ENCODE measurements at places on chromosomes 7 and 10. TPM values are rescaled to one million over a fixed set of nuclear protein-coding genes. Genes with fewer than 3 reads are reported as not detected.

DNA sequence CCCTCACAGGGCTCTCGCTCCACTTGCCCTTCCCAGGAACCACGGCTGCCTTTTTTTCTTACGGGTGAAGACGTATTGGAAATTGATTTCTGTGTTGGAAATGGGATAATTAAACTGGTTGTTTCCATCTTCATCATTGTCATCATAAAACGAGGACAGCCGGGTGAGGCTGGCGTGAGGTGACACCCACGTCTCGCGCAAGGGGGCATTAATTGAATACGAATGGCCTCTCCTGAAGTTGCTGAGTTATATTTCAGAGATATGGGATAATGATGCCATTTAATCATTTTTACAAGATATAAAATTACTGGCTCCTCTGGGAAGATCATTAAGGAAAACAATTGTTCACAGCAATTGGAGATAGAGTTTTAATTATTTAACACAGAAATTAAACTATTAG, 18.3 kb upstream of the NKX6-2 start:
- H3K4me3 ChIP-seq = no peak overlapping the region
- DNase-seq = no peak
- H3K36me3 ChIP-seq = no peaks in the 10 kb centered on the region

- no peaks in the 10 kb centered on the region for H3K36me3 ChIP-seq
- no peaks in the 10 kb centered on the region for H3K27me3 ChIP-seq
- no peaks in the 10 kb centered on the region for H3K4me1 ChIP-seq
- H3K4me3 ChIP-seq = no peak overlapping the region
- no peak for DNase-seq
Measured at GRCh38 chr10:7291487-7292270, 119.2 kb downstream of the SFMBT2 start.

Gene GPER1
- total RNA-seq = not detected

GRCh38 chr10:4512671-4513240, 313.3 kb upstream of the AKR1E2 start:
- H3K27ac ChIP-seq = no peak overlapping the region
- H3K4me1 ChIP-seq = no peaks in the 10 kb centered on the region
- no peaks in the 10 kb centered on the region for H3K36me3 ChIP-seq
- H3K4me3 ChIP-seq = no peak overlapping the region

DNA sequence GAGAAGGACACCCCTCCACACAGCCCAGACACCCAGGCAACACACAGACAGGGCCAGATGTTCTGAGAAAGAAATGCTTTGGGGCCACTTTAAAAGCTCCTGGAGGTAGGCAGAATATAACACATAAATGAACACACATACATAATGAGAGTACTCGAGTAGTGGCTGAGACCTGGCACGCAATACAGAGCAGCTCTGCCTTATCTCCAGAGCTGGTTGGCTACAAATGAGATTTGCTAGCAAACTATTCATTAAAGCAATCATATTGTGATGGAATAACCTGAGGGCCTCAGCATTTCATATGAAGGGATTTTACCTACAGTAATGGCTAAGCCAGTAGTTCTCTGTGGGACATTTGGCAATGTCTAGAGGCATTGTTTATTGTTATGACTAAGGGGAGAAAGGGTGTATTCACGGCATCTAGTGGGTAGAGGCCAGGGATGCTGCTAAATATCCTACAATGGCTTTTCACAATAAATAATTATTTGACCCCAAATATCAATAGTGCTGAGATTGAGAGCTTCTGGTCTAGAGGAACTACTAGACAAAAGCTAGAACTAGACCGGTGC, 5.5 kb upstream of the IMPDH1 start:
- DNase-seq = no peak
- no peaks in the 10 kb centered on the region for H3K36me3 ChIP-seq
- H3K27me3 ChIP-seq = no peaks in the 10 kb centered on the region
- H3K4me1 ChIP-seq = peaks cover 3% of the 10 kb centered on the region
- no peak overlapping the region for H3K4me3 ChIP-seq

- H3K36me3 ChIP-seq = no peaks in the 10 kb centered on the region
- H3K27me3 ChIP-seq = no peaks in the 10 kb centered on the region
- no peaks in the 10 kb centered on the region for H3K4me1 ChIP-seq
- DNase-seq = no peak
Measured at GRCh38 chr7:22426463-22427094, 69.6 kb upstream of the RAPGEF5 start.

GRCh38 chr7:91302794-91303193, 38.6 kb downstream of the FZD1 start:
- H3K27ac ChIP-seq = no peak overlapping the region
- no peaks in the 10 kb centered on the region for H3K4me1 ChIP-seq
- no peak for DNase-seq
- H3K27me3 ChIP-seq = no peaks in the 10 kb centered on the region

Gene ZNF365
- total RNA-seq = 1.6 TPM

DNA sequence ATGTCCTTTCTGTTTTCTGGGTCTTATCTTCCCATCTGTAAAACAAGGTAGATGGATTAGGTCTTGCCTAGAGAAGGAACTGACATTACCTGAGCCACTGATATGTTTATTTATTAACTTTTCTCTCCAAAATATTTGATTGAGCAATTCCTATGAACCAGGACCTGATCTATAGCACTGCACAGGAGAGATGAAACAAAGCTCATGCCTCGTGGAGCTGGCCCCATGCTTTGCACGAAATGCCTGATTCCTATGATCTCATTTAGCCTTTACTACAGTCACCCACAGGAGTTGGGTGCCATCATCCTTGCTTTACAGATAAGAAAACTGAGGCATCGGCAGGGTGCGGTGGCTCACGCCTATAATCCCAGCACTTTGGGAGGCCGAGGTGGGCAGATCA, 48.2 kb upstream of the ZMIZ1 start:
- DNase-seq = no peak
- H3K4me3 ChIP-seq = no peak overlapping the region
- H3K4me1 ChIP-seq = peaks cover 39% of the 10 kb centered on the region
- no peak overlapping the region for H3K27ac ChIP-seq
- no peaks in the 10 kb centered on the region for H3K27me3 ChIP-seq

DNA sequence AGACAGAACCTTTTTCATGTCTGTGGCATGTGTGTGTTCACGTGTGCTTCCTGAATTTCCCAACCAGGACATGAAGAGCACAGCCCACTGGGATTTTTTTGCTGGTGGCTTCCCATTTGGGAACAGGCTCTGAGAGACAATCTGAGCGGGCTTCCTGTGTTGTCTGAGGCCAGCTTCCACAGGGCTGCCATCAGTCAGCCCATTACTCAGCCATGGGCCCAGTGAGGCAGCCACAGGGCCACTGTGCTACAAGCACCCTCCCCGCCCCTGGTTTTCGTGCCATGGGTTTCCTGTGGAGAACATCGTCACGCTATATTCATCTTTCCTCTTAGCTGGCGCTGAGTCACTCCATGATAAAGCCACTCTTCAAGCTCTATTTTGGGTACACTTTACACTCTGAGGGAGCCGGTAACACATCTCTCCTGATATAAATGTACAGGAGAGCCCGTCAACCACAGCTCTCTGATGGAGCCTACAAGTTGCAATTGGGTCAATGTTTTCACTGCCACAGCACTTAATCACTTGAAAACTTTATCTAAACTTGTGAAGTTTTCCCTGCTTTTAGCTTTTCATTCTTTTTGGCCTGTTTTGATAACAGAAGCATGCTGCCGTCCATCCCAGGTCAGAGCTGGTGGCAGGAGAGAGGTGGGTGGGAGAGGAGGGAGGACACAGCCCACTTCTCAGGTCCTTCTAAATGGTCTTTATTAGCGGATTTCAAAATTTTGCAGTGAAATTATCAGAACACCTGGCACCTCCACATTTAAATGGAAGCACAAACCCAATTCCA, 96.9 kb downstream of the HIPK2 start:
- H3K36me3 ChIP-seq = no peaks in the 10 kb centered on the region
- no peaks in the 10 kb centered on the region for H3K27me3 ChIP-seq
- peak overlapping the region; percentile 75 for H3K27ac ChIP-seq
- H3K4me3 ChIP-seq = no peak overlapping the region
- H3K4me1 ChIP-seq = peaks cover 57% of the 10 kb centered on the region

- no peaks in the 10 kb centered on the region for H3K27me3 ChIP-seq
- no peak overlapping the region for H3K4me3 ChIP-seq
- DNase-seq = peak; percentile 5
- no peak overlapping the region for H3K27ac ChIP-seq
- no peaks in the 10 kb centered on the region for H3K4me1 ChIP-seq
Measured at GRCh38 chr10:120005207-120006201, 113.0 kb downstream of the SEC23IP start.

DNA sequence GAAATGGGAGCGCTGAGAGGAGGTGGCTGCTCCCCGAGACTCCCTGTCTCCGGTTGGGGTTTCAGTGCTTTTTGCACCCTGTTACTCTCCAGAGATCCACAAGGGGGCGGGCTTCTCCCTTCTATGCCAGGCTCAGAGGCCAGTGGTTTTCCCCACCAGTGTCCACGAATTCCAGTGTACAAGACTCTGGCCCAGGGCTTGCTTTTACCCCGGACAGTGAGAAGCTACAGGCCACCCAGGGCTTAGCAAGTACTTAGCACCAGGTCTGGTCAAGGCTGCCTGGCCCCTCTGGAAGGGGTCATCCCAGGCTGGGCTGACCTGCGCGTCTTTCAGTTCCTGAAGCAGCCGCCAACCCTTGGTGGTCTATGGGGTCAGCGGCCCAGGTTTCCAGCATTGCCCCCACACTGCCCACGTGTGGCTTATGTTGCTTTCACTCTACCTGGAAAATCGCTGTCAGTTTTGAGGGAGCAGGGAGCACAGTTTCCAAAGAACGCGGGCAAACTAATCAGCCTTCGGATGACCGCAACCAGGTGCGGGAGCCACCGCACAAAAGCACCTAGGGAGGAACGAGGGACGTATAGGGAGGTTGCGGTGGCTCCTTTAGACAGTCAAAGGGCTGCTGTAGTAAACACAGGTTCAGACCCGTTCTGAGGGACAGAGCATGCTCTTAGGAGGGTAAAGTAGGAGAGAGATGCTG, 6.8 kb downstream of the CYP26A1 start:
- H3K36me3 ChIP-seq = no peaks in the 10 kb centered on the region
- DNase-seq = peak; percentile 50
- H3K4me3 ChIP-seq = no peak overlapping the region
- no peak overlapping the region for H3K27ac ChIP-seq

GRCh38 chr7:116554911-116555310, 30.1 kb downstream of the CAV1 start:
- H3K27ac ChIP-seq = no peak overlapping the region
- no peak for DNase-seq
- H3K4me3 ChIP-seq = no peak overlapping the region
- no peaks in the 10 kb centered on the region for H3K36me3 ChIP-seq
- no peaks in the 10 kb centered on the region for H3K4me1 ChIP-seq

DNA sequence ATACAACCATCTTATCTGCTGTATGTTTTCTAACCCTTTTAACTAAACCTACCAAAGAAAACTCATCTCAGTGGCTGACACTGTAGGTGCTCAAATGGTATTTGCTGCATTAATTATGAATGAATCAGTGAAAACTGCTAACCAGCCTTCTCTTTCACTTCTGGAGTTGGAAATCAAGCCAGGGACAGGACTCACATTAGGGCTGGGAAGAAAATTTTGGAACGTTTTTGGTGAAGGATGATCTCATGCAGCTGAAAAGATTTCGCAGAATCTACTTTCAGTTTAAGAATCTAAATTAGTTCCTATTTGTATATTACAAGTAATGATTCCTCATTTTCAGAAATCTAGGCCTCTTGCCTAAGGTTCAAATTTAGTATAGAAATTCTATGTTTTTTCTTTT, 12.9 kb downstream of the MTPN start:
- DNase-seq = no peak
- no peaks in the 10 kb centered on the region for H3K36me3 ChIP-seq
- no peak overlapping the region for H3K4me3 ChIP-seq

DNA sequence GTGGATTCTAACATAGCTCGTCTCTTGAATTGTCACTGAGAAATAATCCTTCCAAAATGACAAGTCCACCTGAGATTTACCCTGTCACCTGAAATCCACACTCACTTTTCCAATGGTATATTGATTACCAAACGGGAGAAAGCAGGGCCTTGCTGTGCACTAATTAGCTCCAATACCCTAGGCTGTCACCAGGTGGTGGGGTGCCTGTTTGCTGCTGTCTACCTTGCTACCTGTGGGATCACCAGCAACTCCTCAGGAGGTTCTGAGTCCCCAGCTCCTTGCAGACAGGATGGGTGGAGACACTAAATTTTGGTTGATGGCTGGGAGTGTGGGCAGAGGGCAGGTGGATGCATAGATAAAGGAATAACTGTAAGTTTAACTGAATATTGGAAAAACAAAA, 237.2 kb upstream of the ZNF32 start:
- H3K4me1 ChIP-seq = no peaks in the 10 kb centered on the region
- H3K27ac ChIP-seq = no peak overlapping the region
- no peaks in the 10 kb centered on the region for H3K36me3 ChIP-seq
- no peak overlapping the region for H3K4me3 ChIP-seq
- peak; percentile 55 for DNase-seq
- H3K27me3 ChIP-seq = no peaks in the 10 kb centered on the region

DNA sequence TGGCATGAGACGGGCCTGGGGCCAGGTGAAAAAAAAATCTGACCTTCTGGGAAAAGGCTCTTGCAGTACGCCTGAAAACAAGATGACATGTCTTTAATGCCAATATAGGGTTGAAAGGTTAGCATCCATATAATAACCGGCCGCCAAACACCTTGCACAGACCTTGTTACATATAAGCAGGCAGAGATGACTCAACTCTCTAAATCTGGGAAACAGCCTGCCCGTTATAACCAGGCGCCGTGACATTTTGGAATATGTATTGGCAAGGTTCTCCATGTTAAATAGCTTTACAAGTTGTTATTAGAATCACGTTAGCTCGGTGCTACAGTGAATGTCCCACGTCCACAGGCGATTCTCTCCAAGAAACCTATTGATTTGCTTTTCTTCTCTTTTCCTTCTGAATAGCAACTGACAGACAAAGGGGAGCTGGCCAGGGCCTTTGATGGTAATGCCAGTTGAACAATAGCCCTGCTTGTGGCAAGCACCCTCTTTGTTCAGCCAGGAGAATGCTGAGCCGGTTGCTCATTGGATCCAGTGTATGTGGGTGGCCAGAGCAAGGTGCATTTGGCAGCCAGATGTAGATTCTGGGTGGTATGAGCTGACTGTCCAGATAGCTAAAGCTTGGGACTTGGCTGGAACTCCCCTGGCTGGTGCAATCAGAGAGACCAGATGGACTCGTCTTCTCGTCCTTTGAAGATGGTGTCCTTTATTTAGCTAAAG, 80.1 kb upstream of the AUTS2 start:
- DNase-seq = no peak
- no peaks in the 10 kb centered on the region for H3K4me1 ChIP-seq
- H3K27me3 ChIP-seq = no peaks in the 10 kb centered on the region
- H3K36me3 ChIP-seq = no peaks in the 10 kb centered on the region

GRCh38 chr7:118350260-118350659, 125.8 kb downstream of the ANKRD7 start:
- H3K27me3 ChIP-seq = no peaks in the 10 kb centered on the region
- no peak overlapping the region for H3K4me3 ChIP-seq
- DNase-seq = no peak
- no peaks in the 10 kb centered on the region for H3K4me1 ChIP-seq

Gene MKI67
- under 0.01 TPM for total RNA-seq

Gene LIPK
- total RNA-seq = not detected

GRCh38 chr7:32336726-32337125, 153.5 kb downstream of the LSM5 start:
- no peaks in the 10 kb centered on the region for H3K36me3 ChIP-seq
- DNase-seq = no peak
- H3K4me1 ChIP-seq = no peaks in the 10 kb centered on the region
- H3K4me3 ChIP-seq = no peak overlapping the region

Measured in body of pancreas (tissue), 4 donors.